ENCODE measurements at places on chromosomes 1 and 21.

- DNase-seq, result no peak
Observed at GRCh38 chr1:53069663-53070327, 7.8 kb downstream of the PODN start.

GRCh38 chr1:145961425-145962156 is 2.8 kb downstream of the ANKRD34A start:
- DNase-seq, result no peak

GRCh38 chr1:39648496-39648895 is 9.1 kb upstream of the HEYL start:
- DNase-seq, result no peak

DNA sequence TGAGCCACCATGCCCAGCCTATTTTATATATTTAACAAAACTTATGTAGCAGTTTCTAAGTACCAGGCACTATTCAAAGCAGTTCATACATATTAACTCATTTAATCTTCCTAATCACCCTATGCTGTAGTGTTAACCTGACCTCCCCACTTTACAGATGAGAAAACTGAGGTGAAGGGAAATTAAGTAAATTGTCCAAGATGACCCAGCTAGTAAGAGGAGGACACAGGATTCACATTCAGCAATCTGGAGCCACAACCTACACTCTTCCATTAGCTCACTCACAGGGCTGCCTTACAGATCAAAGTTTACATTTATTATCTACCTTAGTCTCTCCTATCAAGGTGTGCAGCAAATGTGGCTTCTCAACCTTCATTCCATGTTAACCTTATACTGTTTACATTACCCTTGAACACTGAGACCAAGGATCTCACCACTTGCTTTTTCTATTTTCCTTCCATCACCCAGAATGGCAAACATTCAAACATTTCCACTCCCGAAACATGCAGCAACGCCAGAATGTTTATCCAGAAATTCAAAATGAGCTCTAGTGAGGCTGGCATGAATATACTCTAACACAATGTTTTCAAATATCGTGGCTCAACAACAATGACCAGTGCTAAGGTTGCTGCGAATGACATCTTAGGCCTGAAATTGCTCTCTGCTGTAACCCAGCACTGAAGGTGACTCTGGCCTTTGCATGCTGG is 24.5 kb downstream of the HIVEP3 start:
- DNase-seq, result no peak

DNA sequence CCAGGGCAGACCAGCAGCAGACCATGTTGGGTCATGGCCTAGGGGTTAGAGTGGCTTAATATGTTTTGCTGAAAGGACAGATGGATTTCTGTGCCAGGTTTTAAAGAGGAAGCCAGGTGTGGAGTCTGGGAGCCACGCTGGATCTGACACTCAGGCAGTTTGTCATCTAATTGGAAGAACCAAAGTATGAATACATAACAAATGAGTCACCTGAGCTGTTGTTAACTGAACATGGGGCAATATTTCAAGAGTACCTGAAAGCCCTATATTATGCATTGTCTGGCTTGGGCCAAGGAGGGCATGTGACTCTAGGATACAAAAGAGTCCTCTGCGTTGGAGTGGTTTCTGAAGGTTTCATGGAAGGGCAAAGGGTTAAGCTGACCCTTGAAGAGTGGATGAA is 70.6 kb downstream of the LMO4 start:
- DNase-seq, result no peak

DNA sequence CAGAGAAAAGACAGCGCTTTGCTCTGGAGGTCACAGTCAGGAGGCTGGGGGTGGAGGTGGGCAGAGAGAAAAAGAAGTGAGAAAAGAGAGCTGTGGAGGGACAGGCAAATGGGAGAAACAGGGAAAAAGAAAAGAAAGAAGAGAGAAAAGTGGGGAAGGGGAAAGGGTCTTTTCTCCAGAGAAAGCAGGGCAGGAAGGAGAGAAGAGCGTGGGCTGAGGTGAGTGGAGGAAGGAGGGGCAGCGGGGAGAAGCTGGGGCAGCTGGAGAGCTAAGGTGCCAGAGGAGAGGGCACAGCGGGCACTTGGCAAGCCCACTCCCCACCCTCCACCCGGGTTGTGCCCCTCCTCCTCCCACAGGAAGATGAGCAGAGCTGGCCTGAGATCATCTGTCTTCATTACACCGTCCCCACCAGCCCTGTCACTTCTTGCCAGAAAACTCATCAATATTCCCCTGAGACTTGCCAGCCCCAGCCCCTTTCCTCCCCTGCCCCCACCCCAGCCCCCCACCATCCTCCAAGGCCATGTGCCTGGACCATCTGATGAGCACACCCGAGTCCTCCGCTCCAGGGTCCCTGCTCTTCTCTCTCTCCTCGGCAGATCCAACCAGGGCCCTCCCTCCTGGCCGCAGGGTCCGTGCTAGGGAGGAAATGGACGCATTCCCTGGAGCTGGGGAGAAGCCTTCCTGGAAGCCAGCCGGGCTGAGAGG is 17.0 kb upstream of the BLACAT1 start:
- DNase-seq, result peak; percentile 41

DNA sequence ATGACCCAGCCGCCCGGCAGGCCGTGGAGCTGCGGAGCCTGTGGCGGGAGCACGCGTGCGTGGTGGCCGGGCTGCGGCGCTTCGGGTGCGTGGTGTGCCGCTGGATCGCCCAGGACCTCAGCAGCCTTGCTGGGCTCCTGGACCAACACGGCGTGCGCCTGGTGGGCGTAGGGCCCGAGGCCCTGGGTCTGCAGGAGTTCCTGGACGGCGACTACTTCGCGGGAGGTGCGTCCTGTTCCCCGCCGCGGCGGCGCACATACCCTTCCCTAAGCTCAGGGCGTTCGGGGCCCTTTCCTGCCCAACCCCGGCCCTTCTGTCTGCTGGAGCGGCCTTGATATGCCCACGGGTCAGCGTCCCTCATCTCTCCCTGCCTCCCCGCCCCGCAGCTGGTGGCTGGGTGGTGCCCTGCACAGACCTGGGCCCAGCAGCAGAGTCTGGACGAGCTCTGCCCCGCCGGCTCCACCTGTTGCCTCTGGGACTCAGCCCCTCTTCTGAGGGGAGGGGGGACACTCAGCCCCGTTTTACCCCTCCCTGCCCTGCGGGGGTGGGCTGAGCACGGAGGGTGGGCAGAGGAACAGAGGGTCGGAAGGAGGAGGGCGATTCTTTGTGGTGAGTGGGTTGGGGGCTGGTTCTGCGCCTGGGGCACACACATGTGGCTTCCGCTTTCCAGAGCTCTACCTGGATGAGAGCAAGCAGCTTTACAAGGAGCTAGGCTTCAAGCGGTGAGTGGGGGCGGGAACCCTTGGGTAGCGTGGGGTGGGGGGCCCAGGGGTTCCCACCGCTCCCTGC is 688 bp downstream of the PRXL2B start:
- DNase-seq, result no peak

DNA sequence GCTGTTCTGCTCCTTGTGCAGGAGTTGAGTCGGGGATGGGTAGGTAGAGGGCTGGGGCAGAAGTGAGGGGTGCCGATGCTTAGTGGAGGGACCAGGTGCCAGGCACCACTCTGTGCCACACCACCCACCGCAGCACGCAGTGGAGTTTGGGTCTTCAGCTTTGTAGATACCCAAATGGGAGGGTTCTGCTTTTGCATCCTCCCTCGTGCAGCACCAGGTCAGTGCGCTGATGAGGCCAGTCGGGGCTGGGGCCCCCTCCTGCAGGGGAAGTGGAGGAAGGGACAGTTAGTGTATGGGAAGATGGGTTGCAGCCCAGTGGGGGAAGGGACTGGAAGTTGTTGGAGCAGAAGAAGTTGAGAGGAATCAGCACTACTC is 244.0 kb downstream of the RHOU start:
- no peak for DNase-seq

GRCh38 chr21:43332861-43333297 is 94.1 kb downstream of the SIK1 start:
- DNase-seq, result no peak

DNA sequence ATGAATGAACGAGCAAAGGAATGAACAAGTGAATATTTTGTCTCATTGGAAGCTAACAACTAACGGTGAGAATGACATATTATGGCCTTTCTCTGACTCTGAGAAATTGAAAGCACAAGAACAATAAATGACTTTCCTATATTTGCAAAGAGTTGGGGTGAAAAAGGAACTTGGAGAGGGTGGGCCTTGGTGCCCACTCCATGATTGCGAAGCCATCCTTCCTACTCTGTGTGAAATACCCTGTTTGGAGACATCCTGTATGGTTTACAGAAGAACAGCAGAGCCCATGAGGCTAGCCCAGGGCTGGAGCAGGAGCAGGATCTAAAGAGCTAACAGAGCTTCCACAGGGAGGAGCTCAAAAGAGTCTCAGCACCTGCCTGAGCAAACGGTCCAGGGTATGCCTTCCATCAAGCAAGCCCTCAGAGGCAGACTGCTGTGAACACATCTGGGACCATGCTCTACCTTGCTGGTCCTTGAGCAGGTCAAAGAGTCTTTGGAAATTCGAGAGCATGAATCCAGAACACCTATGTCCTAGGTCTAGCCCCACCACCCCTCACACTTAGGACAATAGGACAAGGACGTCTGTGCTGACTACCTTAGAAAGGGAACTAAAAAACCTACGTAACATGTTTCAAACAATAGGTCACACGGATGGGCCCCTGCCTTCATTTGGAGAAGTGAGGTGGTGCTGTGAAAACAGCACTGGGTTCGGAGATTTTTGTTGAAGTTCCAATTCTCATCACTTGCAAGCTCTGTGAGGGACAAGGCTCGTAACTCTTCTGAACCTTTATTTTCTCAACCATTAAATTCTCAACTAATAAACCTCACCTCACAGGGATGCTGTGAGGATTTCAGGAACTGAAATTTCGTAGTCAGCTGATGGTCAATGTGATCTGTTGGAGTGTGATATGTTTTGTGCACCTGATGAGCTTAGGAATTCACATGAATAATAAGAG is 377.4 kb downstream of the RRAGC start:
- no peak for DNase-seq

- DNase-seq, result no peak
Observed at GRCh38 chr1:85179522-85179921, 21.3 kb downstream of the SYDE2 start.

GRCh38 chr1:109246141-109246551 is 3.2 kb upstream of the CELSR2 start:
- no peak for DNase-seq

DNA sequence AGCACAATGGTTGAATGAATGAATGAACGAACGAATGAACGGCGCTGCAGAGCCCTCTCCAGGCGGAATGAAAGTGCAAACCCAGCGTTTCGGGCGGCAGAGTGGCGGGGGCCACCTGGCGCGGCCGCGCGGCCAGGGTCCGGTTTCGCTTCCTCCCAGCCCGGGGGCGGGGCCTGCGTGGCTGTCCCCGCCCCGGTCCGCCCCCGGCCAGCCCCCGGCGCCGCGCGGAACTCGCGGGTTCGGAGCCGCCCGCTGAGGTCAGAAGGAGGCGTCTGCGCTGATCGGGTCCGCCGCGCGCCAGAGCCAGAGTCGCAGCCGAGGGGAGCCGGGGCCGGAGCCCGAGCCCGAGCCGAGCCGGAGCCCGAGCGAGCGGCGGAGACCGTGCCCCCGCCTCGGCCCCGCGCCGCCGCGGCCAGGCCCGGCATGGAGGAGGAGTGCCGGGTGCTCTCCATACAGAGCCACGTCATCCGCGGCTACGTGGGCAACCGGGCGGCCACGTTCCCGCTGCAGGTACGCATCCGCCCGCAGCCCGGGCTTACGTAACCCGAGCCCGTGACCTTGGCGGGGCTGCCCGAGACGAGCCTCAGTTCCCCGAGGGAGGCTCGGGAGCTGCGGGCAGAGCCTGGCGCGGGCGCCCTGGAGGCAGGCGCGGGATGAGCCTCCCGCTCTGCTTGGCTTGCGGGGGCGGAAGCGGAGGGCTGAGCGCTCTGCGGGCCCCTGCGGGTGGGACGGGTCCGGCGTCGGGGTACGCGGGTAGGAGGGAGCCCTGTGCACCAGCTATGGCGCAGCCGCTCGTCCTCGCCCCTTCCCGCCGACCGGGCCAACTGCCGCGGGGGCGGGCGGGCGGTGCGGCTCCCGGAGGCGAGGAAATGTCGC is at the start of gene PDXK:
TSS of gene PDXK (plus strand) at position 258 of the 876 bp plus-strand sequence. CDS start at position 424, 166 bp downstream.
- DNase-seq, result peak; percentile 80

GRCh38 chr1:167221126-167221737 is 546 bp downstream of the POU2F1 start:
- no peak for DNase-seq

- no peak for DNase-seq
Observed at GRCh38 chr1:194731025-194731424, 1544.6 kb upstream of the B3GALT2 start.

- DNase-seq, result no peak
Observed at GRCh38 chr1:60280256-60280655, 206.7 kb upstream of the C1orf87 start.

DNA sequence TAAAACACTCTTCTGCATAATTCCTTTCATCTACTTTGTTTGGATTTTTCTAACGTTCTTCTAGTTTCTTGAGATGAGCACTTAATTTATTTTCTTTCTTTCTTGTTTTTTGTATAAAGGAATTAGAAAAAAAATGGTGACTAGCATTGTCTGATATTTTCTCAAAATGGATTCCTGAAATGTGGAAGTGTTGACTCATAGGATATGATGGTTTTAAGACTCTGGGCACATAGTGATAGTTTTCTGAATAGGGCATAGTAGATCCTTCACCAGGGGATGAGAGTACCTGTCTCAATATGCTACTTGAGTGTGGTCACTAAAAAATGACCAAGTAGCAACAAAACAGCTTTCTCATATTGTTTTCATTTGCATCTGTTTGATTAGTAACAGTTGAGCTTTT is 100.9 kb downstream of the PEX14 start:
- DNase-seq, result peak; percentile 51

- DNase-seq, result no peak
Observed at GRCh38 chr1:152408664-152409063, 5.4 kb downstream of the CRNN start.

GRCh38 chr1:208129487-208129886 is 114.7 kb downstream of the PLXNA2 start:
- no peak for DNase-seq

DNA sequence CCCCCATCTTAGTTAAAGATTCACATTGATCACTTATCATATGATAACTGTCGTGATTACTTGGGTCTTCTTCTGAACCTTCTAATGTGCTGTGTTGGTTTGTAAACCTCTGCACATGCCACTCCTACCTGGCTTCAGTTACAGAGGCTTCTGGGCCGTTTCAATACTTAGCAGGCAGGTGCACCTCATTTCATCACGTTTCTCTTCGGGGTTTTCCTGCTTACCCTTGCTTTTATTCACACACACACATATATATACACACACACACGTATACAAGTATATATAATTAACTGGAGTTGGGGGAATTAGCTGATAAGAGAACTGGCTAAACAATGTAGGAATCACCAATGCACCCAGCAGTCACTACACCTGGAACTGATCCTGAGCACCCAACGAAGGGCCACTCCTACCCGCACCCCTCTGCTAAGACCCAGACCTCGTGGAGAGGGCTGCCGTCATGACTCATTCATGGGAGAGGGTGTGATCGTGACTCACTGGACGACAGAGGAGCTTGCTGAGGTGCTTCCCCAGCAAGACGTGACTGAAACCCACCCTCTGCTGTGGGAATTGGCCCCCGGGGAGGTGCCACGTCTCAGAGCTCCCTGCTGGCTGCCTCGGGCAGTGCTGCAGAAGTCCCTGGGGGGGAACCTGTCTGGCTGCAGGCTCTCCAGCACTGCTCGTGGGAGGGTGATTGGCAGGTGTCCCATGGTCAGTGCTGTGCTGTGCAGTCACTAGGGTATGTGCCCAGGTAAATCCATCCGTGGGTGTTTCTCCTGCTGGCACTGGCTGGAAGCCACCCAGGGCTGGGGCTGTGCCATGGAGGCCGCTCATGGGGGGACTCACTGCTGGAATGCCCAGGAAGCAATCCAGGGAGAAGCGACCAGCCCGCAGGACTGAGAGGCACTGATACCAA is 166.6 kb downstream of the DYRK1A start:
- peak; percentile 57 for DNase-seq

GRCh38 chr1:175826705-175827104 is 83.3 kb upstream of the TNR start:
- no peak for DNase-seq

GRCh38 chr1:50508040-50508586 is 84.9 kb upstream of the DMRTA2 start:
- no peak for DNase-seq
